Activated T-helper 17 cell treated with anti-CD3 and anti-CD28 coated beads, Interleukin-2, amount 50 U/mL, for 72 hours (primary cell): ENCODE measurements at places on chromosomes 1 and 21.

DNA sequence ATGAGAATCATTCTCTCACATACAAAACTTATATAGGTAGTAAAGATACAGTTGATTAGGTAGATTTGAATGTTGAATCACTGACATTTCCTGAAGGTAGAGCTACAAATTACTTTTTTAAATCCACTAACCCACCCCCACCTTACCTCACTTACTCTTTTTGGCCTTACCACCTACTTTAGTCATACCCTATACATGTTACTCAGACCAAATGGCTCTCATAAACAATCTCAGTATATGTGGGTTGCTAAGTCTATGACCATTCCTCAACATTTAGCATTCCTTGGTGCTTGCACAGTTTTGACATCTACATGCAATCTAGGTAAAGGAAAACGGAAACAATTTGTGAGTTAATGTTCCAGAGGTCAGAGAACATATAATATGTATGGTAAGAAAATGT, 26.3 kb downstream of the SYDE2 start:
- peak; percentile 87 for ATAC-seq

GRCh38 chr1:20701446-20701845, 16.4 kb downstream of the KIF17 start:
- ATAC-seq, result no peak

- ATAC-seq, result no peak
Measured at GRCh38 chr1:85849660-85850059, 141.4 kb upstream of the ZNHIT6 start.

GRCh38 chr1:109677459-109677858, 9.6 kb downstream of the GSTM2 start:
- no peak for ATAC-seq

DNA sequence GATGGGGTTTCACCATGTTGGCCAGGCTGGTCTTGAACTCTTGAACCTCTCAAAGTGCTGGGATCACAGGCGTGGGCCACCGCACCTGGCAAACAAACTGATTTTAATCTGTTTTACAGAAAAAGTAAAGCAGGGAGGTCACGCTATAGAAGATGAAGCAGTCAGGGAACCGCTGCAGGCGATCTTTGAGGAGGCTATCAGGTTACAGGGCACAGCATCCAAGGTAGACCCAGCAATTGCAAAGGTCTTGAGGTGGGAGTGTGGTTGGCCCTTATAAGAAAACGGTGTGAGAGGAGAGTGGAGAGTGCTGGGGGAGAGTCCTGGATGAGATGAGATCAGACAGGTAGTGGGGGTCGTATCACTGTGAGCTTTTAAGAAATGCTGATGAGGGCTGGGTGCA, 2.6 kb upstream of the TMCO4 start:
- ATAC-seq, result no peak

DNA sequence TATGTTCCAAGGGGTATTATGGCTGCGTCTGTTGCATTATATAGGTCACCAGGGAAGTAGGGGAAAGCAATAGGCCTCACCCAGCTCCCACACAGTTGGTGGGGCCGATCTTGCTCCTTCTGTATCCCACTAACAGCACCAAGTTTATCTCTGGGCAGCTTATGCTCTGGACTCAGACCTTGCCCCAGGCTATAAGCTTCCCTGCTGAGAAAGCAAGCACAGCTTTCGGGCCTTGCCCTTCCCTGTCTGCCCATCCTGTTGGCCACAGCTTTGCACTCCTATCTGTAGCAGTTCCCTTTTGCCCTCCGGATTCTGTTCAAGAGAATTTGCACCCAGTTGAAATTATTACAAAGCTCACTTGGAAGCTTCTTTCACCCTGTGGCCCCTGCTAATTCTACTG, 12.9 kb downstream of the KCNE1 start:
- ATAC-seq, result no peak

GRCh38 chr1:225863167-225863566, 19.0 kb downstream of the TMEM63A start:
- no peak for ATAC-seq

GRCh38 chr1:192941722-192942411, 117.3 kb downstream of the UCHL5 start:
- no peak for ATAC-seq

GRCh38 chr1:20891091-20891490, 104.0 kb upstream of the HP1BP3 start:
- ATAC-seq, result no peak
